ENCODE measurements at places on chromosomes 16 and 17. TPM values are rescaled to one million over a fixed set of nuclear protein-coding genes. Genes with fewer than 3 reads are reported as not detected.

BAIAP3 gene
- 3.4 TPM for total RNA-seq

TNFRSF17 gene
- total RNA-seq, result not detected

LITAFD gene
- total RNA-seq, result not detected

PERCC1 gene
- not detected for total RNA-seq

FN3K gene
- 23.8 TPM for total RNA-seq

SALL1 gene
- 85.7 TPM for total RNA-seq

GRCh38 chr17:17398188-17398942 is 78.4 kb upstream of the MED9 start:
- no peak for DNase-seq

DNA sequence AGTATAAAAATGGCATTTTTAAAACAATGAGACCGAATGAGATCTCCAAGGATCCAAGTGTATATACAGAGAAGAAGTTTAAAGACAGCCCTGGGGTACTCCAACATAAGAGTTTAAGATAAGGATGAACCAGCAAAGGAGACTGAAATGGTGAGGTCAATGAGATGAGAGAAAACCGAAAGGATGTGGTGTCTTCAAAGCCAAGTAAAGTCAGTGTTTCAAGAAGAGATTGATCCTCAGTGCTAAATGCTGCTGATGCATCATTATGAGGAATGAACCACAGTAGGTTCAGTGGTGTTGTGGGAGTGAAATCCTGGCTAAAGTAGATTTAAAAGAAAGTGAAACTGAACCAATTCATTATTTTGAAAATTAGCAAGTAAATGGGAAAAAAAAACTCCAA is 38.1 kb upstream of the NLK start:
- no peak for DNase-seq

GRCh38 chr17:60335289-60335688 is 56.6 kb downstream of the USP32 start:
- no peak for DNase-seq

DNA sequence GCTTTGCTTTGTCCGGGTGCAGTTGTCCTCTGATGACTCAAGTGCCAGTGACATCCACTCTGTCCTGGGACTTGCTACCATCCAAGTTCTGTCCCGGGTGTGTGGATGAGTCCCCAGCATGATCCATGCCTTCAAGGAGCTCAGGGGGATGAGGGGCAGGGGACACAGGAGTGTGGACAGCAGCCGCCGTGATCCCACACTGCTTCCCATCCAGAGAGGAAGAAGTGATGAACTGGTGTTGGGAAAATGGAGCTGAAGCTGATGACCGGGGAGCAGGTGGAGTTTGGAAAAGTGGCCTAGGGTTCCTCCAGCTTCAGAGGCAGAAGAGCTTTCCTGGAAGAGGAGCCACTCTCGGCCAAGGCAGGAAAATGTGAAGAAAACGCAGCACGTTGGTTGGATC is 249.6 kb upstream of the TNRC6C start:
- DNase-seq, result no peak

DNA sequence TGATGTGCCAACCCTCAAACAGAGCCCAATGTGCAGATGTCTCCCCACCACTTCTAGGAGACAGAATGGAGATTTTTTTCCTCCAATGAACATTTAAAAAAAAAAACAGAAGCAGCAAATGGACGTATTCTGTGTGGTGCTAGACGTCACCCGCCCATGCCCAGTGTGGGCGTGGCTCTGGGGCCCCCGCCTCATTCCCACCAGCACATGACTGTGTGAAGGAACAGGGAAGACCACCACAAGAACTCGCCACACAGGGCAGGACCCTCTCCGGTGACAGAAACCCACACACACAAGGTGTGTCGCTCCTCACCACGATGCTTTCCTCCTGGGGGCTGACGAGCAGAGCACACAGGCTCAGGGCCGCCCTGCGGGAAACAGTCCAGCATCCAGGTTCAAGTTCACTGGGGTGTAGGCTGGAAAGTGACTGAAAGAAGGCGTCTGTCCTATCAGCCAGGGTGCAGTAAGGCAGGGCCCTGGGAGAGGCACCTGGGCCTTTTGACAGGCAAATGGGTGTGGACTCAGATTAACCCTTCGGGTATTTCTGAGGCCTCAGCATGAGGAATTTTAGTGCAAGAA is 53.5 kb downstream of the KLHDC4 start:
- no peak for DNase-seq

DNA sequence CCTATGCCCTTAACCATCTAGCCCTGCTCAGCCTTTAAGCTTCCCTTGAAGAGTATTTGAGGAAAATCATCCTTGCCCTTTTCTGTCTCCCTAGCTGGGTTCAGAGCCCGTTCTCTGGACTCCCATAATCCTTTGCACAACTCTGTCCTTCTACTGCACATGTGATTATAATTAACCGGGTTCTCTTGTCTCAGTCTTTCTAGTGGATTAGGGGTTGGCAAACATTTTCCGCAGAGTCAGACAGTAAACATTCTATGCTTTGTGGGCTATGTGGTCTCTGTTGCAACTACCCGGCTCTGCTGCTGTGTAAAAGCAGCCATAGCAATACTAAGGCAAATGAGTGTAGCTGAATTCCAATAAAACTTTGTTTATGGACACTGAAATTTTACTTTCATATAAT is 80.0 kb downstream of the CDRT15 start:
- DNase-seq, result no peak

GRCh38 chr17:40558300-40558889 is 6.9 kb downstream of the CCR7 start:
- DNase-seq, result no peak

- DNase-seq, result peak; percentile 23
Observed at GRCh38 chr16:30875871-30876801, 17.7 kb downstream of the BCL7C start.

DNA sequence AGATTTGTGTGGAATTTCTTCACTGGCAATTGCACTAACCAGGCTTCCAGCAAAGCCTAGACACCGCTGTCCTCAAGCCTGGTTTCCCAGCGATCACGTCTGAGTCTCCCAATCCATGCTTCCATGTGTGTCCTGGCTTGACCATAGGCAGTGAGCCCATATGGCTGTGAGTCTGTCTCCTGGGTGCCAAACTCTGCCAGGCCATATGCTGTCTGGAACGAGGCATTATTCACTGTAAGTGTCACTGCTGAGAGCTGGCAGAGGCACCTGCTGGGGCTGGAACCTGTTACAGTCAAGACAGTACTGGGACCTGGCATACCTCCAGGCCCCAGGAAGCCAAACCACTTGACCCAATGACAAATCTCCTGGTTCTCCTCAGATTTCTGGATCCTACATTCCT is 60.4 kb downstream of the HS3ST2 start:
- no peak for DNase-seq

- no peak for DNase-seq
Observed at GRCh38 chr17:12985431-12986293, 32.2 kb downstream of the ELAC2 start.

DNA sequence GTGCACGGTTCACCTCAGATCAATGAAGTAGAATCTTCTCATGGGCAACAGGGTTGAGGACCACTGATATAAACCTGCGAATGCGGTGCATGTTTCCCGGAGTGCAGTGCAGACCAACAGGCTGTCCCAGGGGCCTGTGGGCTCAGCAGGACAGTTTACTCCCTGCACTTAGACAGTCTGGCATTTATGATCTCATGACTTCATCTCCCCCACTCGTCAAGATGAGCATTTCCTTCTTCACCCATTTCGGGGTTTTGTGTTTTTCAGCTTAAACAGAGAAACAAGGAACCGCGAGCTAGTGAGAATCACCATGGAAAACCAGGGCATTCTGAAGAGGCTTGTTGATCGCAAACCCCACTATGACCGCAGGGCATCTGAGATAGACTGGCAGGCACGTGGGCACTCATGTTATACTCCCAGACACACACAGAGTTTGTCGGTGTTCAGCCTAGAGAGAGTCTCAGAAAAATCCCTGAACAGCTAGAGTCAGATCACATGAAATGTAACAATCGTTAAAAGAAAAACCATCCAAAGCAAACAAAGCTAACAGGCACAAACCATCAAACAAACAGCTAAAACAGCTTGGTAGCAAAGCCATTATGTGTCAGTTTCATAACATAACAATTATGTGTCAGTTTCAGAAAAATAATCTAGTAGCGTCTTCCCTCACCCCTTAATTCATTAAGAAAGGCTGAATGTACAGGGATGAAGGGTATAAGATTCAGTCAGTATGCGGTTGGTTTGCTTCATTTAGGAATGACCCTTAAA is 2.9 kb downstream of the CFAP97D1 start:
- DNase-seq, result no peak

- no peak for DNase-seq
Observed at GRCh38 chr16:28873543-28874201, 4.6 kb upstream of the ATP2A1 start.

- no peak for DNase-seq
Observed at GRCh38 chr17:64270885-64271284, 7.8 kb upstream of the TEX2 start.

DNA sequence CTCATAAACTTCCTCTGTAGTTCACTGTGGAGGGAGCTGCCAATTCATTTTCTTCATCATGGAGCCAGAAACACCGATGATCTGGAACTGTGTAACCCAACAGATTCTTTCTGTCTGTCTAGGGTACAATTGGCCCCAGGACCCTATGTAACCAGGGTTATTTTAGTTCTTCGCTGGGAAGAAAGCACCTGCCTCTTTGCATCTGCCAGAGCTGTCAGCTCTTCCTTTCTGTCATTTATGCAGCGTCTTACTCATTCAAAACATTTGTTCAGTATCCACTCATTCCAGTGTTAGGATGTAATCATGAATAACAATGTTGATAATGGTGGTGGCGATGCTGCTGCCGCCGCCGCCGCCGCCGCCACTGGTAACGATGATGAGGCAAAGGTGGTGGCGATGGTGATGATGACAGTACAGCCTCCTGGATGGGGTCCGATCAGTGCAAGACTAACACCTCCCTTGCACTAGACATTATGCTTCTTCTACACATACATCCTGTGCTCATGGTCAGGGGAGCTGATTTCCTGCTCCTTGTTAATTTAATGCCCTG is 46.1 kb downstream of the IRX5 start:
- no peak for DNase-seq

GRCh38 chr17:4110152-4110551 is 32.7 kb downstream of the ZZEF1 start:
- no peak for DNase-seq

GRCh38 chr17:47204722-47205418 is 4.3 kb upstream of the MYL4 start:
- DNase-seq, result no peak

- peak; percentile 64 for DNase-seq
Observed at GRCh38 chr17:17810084-17810894, 26.5 kb downstream of the SREBF1 start.

GRCh38 chr16:55503726-55504550 is 4.9 kb upstream of the LPCAT2 start:
- DNase-seq, result no peak

GRCh38 chr17:67063141-67063540 is 18.8 kb downstream of the CACNG1 start:
- no peak for DNase-seq

DNA sequence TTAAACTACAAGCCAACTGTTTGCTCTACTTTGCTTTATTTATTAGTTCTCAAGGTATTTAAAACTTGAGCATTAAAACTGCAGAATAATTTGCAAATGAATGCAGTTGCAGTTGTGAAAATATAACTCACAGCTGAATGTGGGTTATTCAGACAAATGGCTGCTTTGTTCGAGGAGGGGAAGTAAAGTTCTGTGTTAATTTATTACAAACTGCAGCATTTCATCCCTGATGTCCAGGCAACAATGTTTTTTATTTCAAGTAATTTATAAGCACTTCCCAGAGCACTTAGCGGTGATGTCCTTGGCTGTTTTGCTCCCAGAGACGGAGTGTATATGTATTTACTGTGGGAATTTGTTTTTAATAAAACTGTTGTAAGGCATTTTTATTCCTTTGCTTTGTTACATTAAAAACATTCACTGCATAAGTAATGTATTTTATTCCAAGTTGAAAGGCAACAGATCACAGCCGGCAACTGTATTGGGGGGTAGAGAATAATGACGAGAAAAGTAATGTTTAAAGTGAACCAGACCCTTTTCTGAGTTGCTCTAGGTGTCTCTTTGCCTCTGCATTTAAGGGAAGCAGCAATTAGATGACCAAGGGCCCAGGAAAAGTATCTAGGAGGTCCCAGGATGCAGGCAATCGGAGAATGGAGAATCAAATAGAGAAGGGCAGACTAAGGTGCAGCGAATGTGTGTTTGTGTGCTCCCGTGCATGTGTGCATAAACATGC is 291.2 kb upstream of the SALL1 start:
- DNase-seq, result no peak

GRCh38 chr17:58328195-58329034 is at the start of gene TSPOAP1:
Gene TSPOAP1 (minus strand): TSS chr17:58328795. CDS start chr17:58327920, 875 bp downstream.
- DNase-seq, result peak; percentile 58

DNA sequence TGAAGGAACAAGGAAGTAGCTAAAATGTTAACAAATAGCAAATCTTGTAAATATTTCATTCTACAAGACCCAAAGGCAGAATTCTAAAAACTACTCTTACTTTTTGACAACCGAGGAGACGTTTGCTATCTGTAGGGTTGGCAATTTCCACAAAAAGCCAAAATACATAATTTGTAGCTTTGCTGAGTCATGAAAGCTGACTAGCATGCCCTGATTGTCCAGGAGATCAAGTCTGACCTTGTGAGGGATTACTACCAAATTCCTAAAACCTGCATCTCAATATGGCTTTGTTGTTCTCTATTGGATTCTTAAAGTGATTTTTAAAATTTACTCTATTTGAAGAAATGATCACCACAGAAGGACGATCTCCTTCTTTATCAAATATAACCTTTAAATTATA is 10.8 kb downstream of the DNAJA2 start:
- no peak for DNase-seq

DNA sequence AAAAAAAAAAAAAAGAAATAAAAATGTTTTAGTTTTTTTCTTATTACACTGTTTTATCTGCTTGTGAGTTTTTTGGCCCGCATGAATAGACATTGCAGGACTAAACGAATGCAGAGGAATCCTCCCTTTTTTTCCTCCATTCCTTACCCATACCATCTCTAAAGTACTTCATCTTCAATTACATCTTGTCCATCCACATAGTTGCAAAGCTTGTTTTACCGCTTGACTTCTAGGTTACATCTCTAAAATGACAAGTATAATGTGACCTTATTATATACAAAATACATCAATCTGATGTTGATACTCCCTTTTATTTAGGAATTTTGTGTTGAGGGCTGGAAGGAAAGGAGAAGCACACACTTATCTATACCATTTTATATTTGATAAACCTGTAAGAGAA is 12.8 kb downstream of the RETREG3 start:
- no peak for DNase-seq

DNA sequence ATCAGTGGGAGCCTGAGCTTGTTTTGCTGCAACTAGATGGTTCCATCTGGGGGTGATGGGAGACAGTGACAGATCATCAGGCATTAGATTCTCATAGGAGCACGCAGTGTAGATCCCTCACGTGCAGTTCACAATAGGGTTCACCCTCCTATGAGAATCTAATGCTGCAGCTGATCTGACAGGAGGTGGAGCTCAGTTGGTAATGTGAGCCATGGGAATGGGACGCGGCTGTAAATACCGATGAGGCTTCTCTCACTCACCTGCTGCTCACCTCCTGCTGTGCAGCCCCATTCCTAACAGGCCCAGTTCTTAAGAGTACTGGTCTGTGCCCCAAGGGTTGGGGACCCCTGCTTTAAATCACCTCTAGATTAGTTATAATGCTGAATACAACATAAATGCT is 137.5 kb upstream of the PLEKHM1 start:
- DNase-seq, result no peak
